Mesenteric fat pad (tissue), 1 donor: ENCODE measurements at places on chromosomes 12 and 14. TPM values are rescaled to one million over a fixed set of nuclear protein-coding genes. Genes with fewer than 3 reads are reported as not detected.

Gene EXOC3L4
- total RNA-seq = 2.0 TPM

Gene TAS2R8
- total RNA-seq = not detected

Gene CCDC177
- total RNA-seq = not detected

Gene TAS2R9
- total RNA-seq = not detected

Gene DEGS2
- 0.45 TPM for total RNA-seq

Gene SLC17A8
- not detected for total RNA-seq

Gene IRAK3
- total RNA-seq = 58.9 TPM

Gene ETFBKMT
- total RNA-seq = 3.3 TPM

Gene ACOT6
- not detected for total RNA-seq

Gene TIGAR
- total RNA-seq = 13.8 TPM

Gene C12orf54
- not detected for total RNA-seq

Gene GPR68
- 0.67 TPM for total RNA-seq

Gene TMCC3
- total RNA-seq = 15.8 TPM

Gene PLEKHG7
- total RNA-seq = not detected

Gene OAS2
- 36.6 TPM for total RNA-seq

- no peak for DNase-seq
These were observed 10.9 kb upstream of the SALL2 start for GRCh38 chr14:21537090-21537424.

GRCh38 chr12:113089839-113090238, 33.3 kb downstream of the DTX1 start:
- no peak for DNase-seq

DNA sequence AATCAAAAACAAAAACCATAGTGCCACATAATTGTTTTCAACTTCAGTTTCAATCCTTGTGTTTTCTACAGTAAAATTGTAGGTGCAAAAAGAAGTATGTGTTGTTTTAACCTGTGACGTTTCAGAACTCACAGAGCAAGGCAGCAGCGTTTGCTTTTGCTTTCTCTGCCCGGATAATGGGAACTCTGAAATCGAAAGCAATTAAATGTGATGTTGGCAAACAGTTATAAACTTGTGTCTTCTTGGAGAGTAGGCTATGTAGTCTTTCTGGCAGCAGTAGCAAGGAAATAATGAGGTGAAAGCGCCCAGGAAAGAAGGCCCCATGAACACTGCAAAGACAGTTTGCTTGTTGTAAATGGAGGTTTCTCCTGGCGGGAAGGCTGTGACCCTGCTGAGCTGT, 39.1 kb downstream of the FNTB start:
- no peak for DNase-seq

DNA sequence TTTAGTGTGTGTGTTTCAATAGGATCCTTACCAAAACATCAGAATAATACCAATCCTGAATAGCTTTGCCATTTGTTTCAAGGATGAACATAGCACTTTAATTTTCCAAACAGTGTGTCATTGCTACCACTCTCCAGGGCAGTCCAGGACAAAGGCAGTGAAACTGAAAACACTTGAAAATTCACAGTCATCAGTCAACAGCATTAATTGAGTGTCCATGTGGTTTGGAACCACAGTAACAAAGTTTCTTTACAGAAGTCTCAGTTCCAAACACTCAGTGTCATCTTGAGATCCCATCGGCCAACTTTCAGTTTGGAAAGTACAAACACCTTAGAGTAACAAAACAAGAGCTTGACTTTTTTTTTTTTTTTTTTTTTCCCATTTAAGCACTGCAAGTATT, 228.4 kb upstream of the SOX5 start:
- no peak for DNase-seq

GRCh38 chr12:2794191-2794735, 507 bp upstream of the FKBP4 start:
- DNase-seq = peak; percentile 89

GRCh38 chr12:1799051-1799881, 21.1 kb upstream of the LRTM2 start:
- DNase-seq = peak; percentile 79

- no peak for DNase-seq
These were observed 13.9 kb downstream of the LDHB start for GRCh38 chr12:21643758-21644157.

DNA sequence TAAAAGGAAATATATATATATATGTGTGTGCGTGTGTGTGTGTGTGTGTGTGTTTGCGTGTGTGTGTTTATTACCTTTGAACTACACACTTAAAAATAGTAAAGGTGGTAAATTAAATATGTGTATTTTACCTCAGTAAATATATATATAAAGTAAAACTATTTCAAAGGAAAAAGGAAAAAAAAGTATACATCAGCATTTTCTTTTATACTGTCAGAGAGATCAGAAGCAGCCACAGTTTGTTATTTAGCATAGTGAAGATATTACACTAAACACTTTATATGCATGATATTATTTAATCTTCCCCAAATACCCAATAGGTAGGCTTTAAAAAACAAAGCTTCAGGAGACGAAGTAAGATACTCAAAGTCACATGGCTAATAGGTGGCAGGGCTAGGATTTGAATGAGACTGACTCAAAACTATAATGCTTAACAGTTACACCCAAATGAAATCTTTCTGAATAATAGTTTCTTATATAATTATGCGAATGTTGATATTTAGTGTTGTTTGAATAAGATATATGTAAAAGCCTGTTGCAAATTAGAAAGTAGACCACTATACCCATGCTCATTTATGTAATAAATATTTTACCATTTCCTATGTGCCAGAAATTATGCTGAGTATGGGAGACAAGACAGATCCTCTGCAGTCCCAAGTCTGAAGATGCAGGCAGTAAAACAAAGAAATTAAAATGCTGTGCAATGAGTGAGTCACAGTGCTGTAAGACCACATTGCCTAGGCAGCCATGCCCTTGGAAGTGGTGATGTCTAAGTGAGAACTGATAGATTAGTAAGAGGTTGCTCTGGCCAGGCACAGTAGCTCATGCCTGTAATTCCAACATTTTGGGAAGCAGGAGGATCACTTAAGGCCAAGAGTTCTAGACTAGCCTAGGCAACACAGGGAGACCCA, 66.1 kb downstream of the PDZRN4 start:
- no peak for DNase-seq

- DNase-seq = no peak
These were observed 16.8 kb downstream of the NIN start for GRCh38 chr14:50814161-50814560.

GRCh38 chr12:118397708-118398440, 21.5 kb downstream of the SUDS3 start:
- no peak for DNase-seq

GRCh38 chr14:55772486-55772885, 192.5 kb downstream of the KTN1 start:
- DNase-seq = no peak

DNA sequence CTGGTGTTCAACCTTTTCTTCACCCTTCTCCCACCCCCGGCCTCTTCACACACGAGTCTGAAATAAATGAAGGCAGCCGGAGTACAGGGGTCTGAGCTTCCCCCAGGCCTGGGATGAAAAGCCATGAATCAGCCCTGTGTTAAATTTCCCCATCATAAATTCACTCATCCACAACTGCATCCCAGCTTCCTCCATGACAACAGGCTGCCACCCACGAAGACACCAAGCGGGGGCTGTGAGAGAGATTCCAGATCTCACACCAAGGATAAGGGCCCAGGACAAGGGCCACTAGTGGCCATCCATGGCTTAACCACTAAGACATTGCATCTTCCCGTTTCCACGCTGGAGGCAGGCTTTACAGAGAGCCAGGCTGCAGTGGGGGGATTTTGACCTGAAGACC, 93.9 kb upstream of the NCOR2 start:
- no peak for DNase-seq

- DNase-seq = no peak
These were observed 71.0 kb downstream of the PHETA1 start for GRCh38 chr12:111297703-111298426.

- DNase-seq = no peak
These were observed 213.4 kb upstream of the EGLN3 start for GRCh38 chr14:34164162-34164864.

GRCh38 chr12:45415393-45415817, 199.5 kb downstream of the ANO6 start:
- DNase-seq = no peak

DNA sequence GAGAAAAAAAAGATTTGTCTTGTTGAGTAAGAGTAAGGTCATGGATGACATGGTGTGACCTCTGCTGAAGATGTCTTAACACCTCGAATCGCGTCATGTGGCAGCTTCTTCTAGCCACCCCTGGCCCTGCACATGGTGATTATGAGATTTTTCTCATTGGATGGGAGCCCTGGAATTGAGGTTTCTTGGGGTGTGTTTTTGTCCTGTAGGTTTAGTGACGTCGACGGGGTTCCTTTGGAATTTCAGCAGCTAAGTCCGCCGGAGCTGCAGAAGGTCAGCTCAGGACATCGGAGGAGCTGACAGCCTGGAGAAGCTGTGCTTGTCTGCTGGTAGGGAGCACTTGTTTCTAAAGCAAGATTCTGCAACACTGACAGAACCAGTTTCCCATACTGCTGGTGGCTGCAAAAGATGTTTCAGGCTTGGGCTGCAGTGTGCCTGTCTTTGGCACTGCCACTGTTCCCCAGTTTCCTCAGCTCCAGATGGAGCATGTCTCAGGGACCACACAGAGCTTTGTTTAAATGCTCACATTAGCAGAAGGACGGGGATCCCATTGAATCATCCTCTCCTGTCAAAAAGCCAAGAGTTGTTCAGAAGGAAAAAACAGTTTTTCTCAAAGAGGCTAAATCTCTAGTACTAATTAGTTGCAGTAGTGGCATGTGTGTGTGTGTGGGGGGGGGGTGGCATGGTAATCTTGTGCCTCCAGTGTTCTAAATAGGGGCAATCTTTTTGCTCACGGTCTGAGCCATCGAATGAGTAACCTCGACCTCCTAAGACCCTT, 5.2 kb upstream of the FOS start:
- no peak for DNase-seq

DNA sequence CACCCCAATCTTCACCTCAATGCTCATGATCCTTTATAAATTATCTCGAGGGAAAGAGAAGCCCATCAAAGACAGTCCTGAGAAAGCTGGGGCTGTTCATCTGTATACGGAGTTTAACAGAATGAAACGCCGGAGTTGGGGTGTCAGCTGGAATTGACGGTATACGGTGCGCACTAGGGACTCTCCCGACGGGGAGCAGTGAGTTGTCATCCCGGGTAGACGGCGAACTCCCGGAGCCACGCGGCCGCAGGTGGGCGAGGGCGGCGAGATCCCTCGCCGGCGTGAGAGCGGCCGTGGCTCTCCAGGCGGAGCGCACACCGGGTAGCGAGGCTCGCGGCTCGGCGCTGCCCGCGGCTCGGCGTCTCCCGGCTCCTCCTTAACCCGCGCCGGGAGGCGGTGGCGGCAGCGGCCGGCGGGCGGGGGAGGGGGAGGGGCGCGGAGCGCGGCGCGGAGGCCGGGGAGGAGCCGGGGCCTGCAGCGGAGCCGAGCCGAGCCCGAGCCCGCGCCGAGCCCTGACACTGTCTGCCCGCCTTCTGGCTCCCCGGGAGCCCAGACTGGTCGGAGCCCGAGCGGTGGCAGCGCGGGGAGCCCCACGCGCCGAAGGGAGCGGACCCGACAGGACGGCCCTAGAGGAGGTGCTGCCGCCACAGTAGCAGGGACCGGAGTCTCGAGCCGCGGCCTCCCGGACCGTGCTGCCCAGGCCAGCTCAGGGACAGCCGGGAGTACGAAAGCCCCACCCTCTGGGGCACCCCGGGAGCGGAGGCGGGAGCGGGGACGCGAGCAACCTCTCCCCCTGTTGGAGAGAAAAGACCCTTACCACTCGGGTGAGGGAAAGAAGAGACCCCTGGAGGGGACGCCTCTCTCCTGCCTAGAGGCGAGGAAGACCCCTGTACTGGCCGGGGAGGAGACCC, at the start of gene FOXJ2:
Gene FOXJ2 (plus strand): TSS at position 475 of the 911 bp plus-strand sequence. CDS start 7,117 bp downstream, outside the sequence.
- peak; percentile 95 for DNase-seq

- no peak for DNase-seq
These were observed 20.3 kb upstream of the C14orf180 start for GRCh38 chr14:104559028-104559803.

GRCh38 chr12:95351748-95352147, 122.2 kb upstream of the METAP2 start:
- DNase-seq = no peak

GRCh38 chr12:62799126-62799736, 135.7 kb downstream of the PPM1H start:
- DNase-seq = no peak

DNA sequence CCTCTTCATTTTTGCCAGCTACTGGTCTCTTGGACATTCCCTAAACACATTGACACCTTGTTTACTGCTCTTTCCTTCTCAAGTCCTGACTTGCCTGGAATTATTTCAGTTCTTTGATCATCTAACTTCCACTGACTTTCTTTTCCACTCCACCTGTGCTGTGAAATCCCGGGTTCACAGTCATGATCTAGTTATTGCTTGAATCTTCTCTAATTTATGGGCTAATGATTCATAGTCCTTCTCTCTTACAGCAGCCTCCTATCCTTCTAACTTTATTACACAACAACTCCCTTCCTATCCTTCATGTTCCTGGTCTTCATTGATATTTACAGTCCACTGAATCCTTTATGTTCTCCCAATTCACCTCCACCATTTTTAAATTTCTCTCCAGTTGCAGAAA, 260.1 kb downstream of the C12orf75 start:
- DNase-seq = no peak

DNA sequence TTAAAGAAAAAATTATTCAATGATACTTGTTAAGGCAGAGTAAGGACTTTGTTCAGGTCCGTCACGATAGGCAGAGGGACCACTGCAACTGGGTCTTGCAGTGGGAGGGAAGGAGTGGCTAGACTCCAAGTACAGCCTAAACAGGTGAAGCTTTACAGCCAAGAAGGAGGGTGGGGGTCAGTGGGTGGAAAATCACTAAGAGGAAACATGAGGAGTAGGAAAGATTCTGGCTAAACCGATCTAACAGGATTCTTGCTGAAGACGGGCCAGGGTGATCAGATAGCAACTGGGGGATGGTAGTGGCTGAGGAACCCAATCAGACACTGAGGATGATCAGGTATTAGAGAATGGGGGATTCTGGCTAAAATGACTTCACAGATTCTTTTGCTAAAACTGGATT, 100.2 kb downstream of the TTC7B start:
- no peak for DNase-seq

DNA sequence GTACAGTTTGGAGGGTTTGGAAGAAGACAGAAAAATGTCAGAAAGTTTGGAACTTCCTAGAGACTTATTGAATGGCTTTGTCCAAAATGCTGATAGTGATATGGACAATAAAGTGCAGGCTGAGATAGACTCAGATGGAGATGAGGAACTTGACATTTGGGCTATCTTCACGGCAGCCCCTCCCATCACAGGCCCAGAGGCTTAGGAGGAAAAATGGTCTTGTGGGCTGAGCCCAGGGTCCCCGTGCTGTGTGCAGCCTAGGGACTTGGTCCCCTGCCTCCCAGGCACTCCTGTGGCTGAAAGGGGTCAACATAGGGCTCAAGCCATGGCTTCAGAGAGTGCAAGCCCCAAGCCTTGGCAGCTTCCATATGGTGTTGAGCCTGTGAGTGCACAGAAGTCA, 79.0 kb downstream of the CMAS start:
- DNase-seq = no peak

GRCh38 chr14:29111554-29111953, 345.0 kb downstream of the FOXG1 start:
- no peak for DNase-seq

DNA sequence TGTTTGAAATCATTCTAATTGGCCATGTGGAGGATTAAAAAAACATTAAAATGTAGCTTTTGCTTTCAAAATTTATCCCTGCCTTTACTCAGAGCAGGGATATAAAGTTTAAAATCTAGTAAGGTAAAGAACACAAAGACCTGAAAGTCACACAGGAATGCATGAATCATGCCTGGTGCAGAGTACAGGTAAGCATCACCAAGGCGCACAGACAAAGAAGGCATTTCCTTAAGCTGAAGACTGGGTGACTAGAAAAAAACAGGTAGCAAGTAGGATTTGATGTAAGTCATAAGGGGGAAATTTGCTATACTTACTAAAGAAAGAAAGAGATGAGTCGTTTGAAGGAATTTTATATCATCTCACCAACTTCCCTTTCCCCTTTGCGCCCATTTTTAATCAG, 405.6 kb downstream of the GXYLT1 start:
- DNase-seq = no peak
